ENCODE measurements at places on chromosomes 1 and 21.

DNA sequence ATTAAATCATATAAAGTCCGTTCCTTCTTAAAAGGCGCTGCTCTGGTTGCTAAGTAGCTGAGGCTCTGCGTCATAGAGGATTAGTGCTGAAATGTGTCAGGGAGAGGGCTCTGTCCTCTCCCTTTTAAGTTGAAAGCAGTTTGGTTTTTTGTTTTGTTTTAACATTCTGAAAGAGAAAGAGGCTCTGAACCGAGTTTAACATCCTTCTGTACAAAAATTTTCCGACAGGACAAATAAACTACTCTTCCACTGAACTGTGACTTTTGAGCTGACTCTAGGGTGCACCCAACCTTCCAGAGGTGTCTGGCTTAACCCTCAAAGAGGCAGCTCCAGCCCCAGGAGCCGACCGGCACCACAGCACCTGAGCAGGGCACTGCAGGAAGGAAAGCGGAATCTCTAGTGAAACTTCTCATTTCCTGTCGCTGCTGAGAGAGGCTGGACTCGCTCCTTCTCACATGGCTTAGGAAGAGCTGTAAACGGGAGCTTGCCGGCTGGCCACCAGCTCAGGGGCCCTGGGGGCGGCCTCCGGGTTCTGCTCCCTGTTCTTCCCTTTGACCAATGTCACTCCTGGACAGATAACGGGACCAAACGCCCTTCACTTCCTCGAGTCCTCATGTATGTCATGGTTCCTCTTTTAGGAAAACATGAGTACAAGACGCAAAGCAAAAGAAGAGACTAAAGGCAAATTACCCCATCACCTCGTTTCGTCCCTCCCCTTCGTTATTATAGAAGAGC is 1.2 kb downstream of the VAV3 start:
- peak; percentile 33 for DNase-seq

GRCh38 chr1:39170731-39171667 is 33.5 kb upstream of the MACF1 start:
- no peak for DNase-seq

- DNase-seq: no peak
These were observed 20.4 kb upstream of the LAMC1 start for GRCh38 chr1:183002797-183003196.

- DNase-seq: no peak
These were observed 20.4 kb downstream of the ZNF362 start for GRCh38 chr1:33276573-33277298.

GRCh38 chr1:158039380-158039779 is 45.9 kb downstream of the KIRREL1 start:
- no peak for DNase-seq

GRCh38 chr21:25501996-25502665 is 105.2 kb downstream of the MRPL39 start:
- peak; percentile 67 for DNase-seq

DNA sequence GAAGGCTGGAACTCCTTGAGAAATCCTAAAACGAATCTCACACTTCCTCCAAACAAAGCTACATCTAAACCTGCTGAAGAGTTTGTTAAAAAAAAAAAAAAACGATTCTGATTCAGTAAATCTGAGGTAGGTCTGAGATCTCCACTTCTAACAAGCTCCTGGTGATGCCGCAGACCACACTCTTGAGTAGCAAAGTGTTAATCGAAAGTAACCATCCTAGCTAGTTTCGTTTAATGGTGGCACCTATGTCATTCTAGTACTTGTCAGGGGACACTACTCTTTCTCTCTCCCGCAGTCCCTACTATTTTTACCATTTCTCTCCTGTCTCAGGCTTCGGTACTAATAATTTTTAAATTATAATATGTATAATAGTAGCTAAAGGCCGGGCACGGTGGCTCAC is 2.1 kb downstream of the CLCC1 start:
- DNase-seq: no peak

- DNase-seq: no peak
These were observed 40.0 kb upstream of the UBE2U start for GRCh38 chr1:64163431-64163830.

- DNase-seq: no peak
These were observed 64.2 kb downstream of the SERINC2 start for GRCh38 chr1:31476891-31477846.

- no peak for DNase-seq
These were observed 28.0 kb upstream of the GJB5 start for GRCh38 chr1:34726861-34727260.

DNA sequence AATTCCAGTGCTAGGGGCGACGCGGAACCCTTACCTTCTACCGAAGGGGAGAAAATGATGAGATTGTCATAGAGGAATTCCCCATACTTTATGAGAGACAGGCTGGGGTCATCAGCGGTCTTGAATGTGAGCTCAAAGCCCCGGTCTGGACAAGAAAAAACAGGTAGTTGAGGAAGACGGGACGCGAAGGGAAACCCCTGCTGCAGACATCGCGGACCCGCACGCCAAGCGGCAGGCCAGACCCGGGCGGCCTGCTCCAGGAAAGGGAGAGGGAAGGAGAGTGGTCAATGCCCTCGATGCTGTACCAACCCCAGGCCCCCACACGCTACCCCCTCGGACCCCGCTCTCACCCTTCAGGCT is 342 bp downstream of the DDOST start:
- DNase-seq: no peak

DNA sequence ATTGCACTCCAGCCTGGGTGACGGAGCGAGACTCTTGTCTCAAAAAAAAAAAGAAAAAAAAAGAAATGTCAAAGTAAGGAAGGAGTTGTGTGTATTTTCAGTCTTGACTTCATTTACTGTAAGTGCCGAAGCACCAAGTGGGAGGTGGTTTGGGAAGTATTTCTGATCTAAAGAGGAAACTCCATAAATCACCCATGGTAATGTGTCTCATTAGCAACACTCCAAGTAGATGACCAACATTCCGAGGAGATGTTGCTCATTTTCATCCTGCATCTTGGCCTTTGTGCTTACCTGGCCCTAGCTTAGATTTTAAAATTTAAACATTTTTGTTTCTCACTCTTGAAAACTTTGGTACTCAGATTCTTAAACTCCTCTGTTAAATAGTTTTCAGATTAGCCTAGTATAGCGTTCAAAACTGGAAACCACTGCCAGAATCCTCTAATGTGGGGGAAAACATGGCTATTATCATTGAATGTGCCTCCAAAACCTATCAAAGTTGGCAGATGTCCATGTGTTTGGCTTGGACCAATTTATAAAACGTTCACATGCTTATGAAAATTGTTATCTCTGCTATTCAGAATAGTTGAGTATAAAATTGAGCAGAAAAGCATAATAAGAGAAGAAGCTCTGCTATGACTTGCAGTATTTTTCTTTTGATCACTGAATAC is 110.4 kb downstream of the NFIA start:
- DNase-seq: no peak

DNA sequence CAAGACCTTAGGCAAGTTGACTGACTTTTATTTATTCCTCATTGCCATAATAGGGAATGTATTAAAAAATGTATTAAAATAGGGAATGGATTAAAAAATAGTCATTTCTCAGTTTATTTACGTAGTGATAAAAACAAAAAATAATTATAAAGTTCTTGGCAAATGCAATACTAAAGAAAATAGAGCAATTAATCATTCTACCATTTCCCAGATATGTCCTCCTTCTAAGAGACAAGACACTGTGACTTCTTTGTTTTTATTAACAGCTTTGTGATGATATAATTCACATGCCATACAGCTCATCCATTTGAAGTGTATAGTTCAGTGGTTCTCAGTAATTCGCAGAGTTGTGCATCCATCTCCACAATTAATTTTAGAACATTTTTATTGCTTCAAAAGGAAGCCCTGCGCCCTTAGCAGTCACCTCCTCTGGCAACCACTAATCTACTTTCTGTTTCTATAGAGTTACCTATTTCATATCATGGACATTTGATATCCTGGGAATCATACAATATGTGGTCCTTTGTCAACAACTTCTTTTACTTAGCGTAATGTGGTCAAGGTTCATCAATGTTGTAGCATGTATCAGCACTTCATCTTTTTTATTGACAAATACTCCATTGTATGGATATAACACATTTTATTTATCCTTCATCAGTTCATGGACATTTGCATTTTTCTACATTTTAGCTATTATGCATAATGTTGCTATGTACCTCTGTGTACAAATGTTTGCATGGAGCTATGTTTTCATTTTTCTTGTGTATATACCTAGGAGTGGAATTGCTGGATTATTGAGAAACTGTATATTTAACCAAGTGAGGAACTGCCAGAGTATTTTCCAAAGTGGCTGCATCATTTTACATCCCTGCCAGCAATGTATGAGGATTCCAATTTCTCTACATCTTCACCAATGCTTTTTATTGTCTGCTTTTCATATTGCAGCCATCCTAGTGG is 5.6 kb downstream of the TBX19 start:
- DNase-seq: no peak

- no peak for DNase-seq
These were observed 105.9 kb downstream of the LAMC2 start for GRCh38 chr1:183291802-183292514.

- no peak for DNase-seq
These were observed 146.4 kb upstream of the ARHGEF16 start for GRCh38 chr1:3308053-3308452.

- no peak for DNase-seq
These were observed 1.3 kb upstream of the SPATA21 start for GRCh38 chr1:16438516-16438915.

DNA sequence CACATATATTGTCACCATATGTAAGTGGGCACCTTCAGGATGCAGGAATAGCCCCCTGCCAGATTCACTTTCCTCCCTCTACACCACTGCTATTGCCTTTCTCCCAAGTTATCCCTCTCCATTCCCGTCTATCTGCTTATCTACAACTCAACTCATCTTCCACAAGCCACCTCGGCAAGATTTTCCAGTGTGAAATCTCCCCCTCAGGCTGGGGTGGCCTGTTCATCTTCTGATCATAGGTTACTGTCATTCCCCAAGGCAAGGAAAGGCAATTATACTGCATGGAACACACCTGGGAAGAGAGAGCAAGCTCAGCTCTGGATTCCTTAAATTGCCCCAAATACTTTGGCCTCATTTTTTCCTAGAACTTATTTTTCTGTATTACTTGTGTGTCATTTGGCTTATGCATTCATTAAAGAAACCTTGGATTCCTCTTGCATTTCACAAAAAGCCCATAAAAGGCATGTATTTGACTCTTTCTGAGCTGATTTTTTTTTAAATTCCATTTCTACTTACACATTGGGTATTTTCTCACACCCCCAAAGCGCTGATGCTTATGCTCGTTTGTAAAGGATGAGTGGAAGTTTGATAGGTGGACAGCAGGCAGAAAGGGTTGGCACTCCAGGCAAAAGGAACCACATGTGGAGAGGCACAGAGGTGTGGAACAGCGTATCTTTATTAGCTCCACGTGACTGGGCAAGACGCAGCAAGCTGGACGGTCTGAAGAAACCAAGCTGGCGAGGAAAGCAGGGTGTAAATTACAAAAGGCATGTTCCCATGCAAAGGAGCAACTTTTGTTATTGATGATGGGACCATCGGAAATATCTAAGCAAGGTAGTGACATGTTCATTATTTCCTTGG is 169.7 kb upstream of the RAB4A start:
- DNase-seq: no peak

GRCh38 chr1:12121212-12122003 is 45.4 kb upstream of the TNFRSF1B start:
- no peak for DNase-seq

GRCh38 chr1:29953961-29954360 is 717.6 kb downstream of the PTPRU start:
- no peak for DNase-seq

- DNase-seq: no peak
These were observed 27.0 kb upstream of the PPP1R15B start for GRCh38 chr1:204438628-204439027.

GRCh38 chr21:38878379-38879179 is 72.8 kb downstream of the ETS2 start:
- no peak for DNase-seq

- no peak for DNase-seq
These were observed 82.4 kb downstream of the COL11A1 start for GRCh38 chr1:103025858-103026409.

DNA sequence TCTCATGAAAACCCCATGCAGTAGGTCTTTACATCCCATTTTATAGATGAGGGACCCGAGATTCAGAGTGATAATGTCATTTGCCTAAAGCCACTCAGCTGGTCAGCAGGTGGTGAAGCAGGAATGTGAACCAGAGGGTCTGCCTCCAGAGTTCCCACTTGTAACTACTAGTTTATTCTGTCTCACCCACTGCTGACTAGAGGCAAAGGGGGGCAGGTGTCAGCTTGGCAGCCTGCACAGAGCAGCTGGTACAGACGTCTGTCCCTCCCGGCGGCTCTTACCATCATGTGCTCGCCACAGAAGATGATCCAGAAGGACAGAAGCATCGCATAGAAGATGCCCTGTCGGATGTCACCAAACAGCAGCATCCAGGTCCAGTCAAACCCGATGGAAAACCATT is 82.4 kb downstream of the WLS start:
- DNase-seq: no peak

- DNase-seq: no peak
These were observed 143.9 kb downstream of the HS2ST1 start for GRCh38 chr1:87058343-87058649.

GRCh38 chr1:88943241-88943640 is 49.2 kb downstream of the KYAT3 start:
- DNase-seq: no peak

DNA sequence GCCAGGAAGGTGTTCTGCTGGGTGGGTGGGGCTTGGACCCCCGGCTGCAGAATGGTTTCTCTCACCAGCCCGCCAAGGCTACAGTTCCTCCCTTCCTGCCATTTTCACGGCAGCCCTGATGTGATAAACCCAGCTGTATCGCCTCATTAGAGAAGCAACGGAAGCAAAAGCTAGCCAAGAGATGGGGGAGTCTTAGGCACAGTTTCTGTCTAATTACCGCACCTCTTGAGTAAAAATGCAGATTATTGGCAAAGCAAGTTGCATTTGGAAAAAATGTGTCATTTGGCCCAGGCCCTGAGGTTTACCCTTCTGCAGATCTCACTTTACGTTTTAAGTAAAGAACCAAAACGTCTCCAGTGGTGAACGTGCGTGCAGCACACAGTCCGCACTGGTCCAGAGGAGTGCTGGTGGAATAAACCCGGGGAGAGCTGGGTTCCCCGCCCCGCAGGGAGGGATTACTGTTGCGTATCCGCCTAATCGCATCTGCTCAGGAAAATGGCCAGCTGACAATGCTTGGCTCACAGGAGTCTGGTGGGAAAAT is 109.9 kb downstream of the GALNT2 start:
- no peak for DNase-seq

GRCh38 chr1:112826217-112826944 is 111.2 kb upstream of the PPM1J start:
- DNase-seq: no peak

GRCh38 chr1:152907686-152908601 is at the start of gene IVL:
Gene IVL (plus strand): TSS chr1:152908546. CDS start chr1:152909798, 1,252 bp downstream.
- no peak for DNase-seq

- no peak for DNase-seq
These were observed 11.7 kb upstream of the TDRD10 start for GRCh38 chr1:154490317-154490716.

GRCh38 chr1:112237983-112238545 is 157.9 kb upstream of the CTTNBP2NL start:
- no peak for DNase-seq

Measured in stimulated activated CD4-positive, alpha-beta T cell treated with anti-CD3 and anti-CD28 coated beads, Interleukin-12 subunit alpha, Interleukin-12 subunit beta, amount 100 ng/mL, for 48 hours (primary cell).